Activated B cell treated with CpG ODN at 0.5 μM for 24 hours (primary cell): ENCODE measurements at places on chromosomes 6 and 20.

DNA sequence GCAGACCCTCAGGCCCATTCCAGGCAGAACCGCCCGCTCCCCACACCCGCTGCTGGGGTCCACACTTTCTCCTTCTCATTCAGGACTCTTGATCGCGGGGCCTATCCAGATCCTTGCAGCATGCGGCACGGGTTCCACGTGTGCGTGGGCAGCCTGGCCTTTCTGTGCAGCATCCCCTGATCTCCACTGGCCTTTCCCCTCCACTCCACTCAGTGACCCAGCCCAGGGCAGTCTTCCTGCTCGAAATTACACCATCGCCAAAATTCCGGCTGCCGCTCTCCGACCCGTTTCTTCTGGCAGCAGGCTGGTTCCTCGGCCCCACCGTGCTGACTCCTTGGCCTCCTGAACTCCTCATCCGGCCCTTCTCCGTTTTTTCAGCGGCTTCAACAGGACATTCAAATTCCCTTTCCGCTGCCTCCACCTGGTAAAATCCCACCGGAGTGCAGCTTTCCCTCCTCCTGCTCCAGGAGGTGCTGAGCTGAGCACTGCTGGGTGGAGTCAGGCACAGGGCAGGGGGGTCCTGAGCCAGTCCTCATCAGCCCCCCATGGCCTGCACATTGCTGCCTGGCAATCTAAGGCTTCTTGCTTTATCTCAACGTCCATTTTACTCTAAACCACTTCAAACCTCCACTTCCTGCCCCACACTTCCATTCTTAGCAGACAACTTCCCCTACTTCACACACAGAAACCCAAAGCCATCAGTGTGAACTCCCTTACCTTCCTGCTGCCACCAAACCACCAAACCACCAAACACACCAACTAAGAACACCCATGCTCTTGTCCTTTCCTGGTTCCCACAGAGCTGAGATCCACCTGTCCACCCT is 9.0 kb downstream of the SFT2D1 start:
- DNase-seq: no peak

DNA sequence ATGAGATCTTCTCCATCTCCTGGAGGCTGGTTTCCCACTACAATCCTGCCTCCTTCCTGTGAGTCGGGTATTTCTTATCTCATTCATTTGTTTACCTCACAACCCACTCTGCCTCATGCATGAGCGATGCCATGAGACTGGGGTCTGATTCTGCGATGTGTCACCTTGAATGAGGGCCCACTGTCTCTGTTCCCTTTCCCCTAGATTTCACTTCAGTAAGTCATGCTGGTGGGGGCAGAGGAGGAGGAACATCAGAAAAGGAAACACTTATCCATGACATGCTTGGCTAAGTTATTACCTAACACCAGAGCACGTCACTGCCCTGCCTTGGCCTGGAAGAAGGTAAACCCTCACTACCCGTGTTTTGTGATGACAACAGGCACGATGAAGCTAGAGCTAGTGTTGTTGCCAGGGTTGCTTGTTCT is 337.4 kb upstream of the PRDM1 start:
- no peak for DNase-seq

- DNase-seq: no peak
Observed at GRCh38 chr6:106556368-106556960, 72.8 kb downstream of the RTN4IP1 start.

DNA sequence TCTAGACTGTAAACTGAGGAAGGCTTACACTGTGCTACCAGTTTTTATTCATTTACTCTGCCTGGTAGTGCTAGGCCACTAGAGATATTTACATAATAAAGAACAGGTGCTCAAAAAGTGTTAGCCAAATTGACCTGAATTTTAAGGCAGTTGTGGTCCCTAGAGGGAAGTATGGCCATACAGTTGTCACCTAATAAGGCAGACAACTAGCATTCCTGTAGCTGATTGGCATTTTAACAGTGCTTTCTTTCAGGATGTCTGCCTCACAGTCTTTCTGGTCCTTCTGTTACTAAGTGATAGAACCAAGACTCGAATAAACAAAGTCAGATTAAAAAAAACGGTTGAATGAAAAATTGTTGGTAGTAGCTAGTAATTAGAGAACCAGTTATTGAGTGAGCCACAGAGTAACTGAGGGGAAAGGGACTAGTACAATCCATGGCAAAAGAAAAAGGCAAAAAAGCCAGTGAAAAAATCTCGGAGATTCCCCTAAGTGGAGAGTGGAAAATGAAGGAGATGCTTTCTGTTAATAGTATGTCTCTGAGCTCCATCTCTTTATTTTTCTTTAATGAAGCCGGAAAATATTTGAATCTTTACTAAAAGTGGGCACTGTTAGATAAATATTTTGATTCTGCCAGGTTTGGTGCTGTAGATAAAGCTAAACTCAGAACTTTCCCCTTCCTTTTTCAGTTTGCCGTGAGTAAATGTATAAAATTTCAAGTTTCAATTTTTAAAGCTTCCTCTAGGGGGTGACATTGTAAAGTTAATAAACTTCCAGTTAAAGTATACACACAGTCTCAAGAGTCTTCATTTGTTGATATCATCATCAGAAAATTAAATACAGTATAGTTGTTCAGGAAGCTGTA is 9.1 kb downstream of the VTA1 start:
- DNase-seq: no peak

DNA sequence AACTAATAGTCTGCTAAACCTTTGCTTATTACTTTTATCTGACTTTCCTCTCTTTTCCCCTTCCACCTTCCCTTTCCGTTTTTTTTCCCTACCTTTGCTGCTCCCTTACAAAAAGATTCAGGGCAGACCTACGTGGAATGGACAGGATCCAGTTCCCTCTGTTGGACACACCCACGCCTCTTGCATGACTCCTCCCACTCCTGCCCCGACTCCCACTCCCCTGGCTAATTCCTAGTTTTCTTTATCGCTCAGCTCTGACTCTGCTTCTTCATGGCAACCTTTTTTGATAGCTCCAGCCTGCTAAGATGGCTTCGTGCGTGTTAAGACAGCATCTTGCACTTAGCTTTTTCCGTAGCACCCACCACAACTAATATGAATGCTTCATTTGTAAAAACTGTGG is 715.6 kb upstream of the NRSN1 start:
- no peak for DNase-seq

DNA sequence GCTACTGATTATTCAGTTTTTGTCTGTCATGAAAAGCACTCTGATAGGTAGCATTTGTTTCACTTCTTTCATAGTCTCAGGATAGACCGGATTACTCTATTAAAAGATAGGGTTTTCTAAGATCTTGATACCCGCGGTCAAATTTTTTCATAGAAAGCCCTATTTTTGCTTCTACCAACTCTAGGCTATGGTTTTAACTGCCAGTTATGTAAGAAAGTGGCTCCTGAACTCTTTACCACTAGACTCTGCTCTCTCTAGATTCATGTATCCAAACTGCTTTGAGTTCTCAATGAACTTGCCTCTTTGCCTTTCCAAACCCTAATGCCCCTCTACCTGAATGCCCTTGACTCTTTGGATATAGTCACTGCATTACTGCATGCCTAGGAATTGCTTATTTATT is 70.3 kb downstream of the HIVEP1 start:
- no peak for DNase-seq

DNA sequence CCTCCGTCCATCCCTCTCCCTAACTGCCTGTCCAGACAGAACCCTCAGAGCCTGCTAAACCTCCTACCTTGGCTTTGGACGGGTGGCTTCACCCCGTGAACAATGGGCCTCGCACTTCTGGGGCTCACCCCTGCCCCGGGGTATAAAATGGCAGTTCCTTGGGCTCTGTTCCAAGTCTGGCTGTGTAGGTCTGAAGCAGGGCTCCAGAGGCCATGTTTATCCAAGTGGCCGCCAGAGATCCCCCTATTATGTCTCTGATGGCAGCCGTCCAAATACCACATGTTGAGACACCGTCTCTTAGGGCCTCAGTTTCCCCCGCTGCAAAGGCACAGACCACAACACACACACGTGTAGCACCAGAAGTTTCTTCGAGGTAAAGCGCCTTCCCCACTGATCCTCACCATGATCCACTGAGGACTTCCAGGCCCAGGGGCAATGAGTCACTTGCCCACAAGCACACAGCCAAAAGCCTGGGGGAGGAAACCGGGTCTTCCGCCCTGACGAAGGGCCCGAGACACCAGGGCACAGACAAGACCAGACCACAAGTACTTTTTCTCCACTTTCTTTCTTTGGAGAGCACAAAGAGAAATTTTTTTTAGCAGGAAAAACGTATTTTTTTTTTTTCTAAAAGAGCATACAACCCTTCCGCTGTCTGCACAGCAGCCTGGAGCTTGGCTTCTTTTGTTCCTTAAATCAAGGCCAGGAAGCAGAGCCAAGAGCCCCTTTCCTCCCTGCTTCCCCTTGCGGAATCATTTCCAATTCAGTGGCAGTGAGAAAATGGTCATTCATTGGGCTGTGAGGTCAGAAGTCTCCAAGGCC is 11.8 kb downstream of the CPNE5 start:
- DNase-seq: no peak

DNA sequence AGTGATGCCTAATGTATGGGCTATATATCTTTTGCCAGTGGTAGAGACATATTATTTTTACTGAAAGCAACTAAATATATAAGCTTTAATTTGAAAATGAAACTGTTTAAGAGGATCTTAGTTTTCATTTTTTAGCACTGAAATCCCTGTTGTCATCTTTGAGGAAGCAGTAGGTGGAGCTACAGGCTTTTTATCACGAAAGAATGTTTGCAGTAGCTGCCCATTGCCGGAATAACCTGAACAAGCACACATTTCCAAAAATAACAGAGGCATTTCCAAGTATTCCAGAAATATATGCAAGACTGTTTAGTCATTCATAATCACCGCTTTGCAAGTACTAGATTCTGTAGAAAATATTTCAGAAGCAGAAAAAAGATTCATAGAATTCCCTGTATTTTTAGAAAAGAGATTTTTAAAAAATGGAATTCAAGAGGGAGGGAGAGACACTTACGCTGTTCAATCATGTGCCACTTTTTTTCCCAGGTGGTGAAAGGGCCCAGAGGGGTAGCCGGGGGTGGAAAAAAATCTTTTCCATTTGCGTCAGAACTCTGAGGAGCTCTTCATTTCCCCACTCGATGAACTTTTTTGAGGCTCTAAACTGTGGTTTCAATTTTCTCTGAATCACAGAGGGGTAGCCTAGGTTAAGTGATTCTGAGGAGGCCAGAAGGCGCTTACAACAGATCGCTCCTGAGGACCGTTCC is 142.5 kb upstream of the FERMT1 start:
- DNase-seq: no peak

GRCh38 chr20:6663751-6664388 is 103.6 kb upstream of the BMP2 start:
- no peak for DNase-seq

DNA sequence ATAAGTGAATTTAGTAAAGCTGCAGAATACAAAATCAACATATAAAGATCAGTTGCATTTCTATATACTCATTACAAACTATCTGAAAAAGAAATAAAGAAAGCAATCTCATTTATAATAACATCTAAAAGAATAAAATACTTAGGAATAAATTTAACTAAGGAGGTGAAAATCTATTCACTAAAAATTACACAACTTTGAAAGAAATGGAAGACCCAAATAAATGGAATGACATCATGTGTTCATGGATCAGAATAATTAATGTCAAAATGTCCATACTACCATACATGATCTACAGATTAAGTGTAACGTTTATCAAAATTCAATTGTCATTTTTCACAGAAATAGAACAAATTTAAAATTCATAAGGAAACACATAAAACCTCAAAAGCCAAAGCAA is 194.9 kb downstream of the TINAG start:
- no peak for DNase-seq

- no peak for DNase-seq
Observed at GRCh38 chr20:9130521-9130920, 61.6 kb downstream of the PLCB4 start.

- no peak for DNase-seq
Observed at GRCh38 chr20:54234991-54235390, 27.1 kb downstream of the PFDN4 start.

DNA sequence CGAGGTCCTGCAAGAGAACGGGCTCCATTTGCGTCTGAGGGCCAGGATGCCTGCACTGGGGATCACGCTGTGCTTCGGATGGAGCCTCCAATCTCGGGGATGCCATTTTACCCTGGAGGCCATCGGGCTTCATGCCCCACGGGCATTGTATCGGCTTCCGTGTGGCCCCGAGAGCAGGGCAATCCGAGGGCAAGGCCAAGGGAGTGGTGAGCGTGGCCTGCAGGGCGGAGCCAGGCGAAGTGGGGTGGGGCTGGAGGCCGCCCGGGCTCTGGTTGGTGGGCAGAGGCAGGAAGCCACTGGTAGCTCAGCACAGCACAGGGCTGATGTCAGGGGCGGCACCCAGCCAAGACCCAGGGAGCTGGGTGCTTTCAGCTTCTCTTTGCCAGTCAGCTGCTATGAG is 57.5 kb upstream of the BHLHE23 start:
- DNase-seq: no peak

GRCh38 chr20:20851385-20851784 is 138.9 kb upstream of the RALGAPA2 start:
- no peak for DNase-seq

- DNase-seq: no peak
Observed at GRCh38 chr6:41651962-41652657, 13.8 kb downstream of the MDFI start.

DNA sequence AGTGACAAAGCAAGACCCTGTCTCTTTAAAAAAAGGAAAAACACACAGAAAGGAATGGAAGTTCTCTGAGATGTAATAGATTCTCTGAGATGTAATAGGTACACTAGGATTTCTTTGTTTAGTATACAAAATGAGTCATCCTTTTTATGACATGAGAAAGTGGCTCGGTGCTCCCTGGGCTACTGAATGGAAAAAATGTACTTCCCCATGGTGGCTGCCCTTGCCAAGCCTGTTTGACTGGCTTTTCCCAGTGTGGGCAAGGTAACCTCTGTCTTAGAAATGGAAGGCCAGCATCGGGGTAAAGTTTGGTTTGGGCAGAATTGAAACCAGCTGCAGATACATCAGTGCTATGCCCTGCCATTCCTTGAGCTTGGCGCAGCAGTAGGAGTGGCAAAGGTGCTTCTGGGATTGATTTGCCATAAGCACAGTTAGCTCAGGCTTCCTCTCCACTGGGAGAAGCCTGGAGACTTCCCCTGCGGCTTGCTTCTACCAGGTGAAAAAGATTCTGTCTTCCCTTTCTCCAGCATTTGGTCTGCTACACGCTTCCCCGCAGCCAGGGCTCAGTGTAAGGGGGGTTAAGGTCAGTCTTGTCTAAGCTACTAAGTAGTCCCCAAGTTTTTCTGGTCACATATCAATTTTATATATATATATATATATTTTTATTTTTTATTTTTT is 24.5 kb downstream of the ARFGEF2 start:
- no peak for DNase-seq
